ENCODE measurements at places on chromosomes 1 and 21.

DNA sequence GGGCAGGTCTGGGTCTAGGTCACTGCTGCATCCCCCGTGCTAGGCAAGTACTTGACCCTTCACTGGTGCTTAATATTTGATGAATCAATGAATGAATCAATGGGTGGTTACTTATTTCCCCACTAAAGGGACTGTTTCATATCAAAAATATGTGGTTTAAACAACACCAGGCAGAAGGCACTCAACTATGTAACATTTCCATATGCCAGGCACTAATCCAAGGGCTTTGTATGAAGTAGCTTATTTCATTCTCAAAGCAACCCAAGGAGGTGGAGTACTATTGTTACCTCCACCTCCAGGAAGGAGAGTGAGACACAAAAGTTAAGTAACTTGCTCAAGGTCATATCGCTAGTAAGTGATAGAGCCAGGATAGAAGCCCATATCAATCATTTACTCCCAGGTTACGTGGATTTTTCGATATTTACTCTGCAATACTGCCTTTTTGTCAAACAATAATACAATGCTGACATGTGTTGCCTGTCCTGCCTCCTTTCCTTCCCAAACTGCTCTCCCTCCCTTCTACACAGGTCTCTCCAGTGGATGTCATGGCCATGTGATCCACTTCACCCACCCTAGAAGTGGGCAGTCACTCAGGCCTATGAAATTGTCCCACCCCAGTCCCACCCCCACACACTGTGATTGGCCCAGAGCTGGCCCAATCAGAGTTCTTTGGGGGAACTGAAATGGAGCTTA, 142.8 kb downstream of the ETS2 start:
- DNase-seq = no peak

- DNase-seq = no peak
Observed at GRCh38 chr1:155801149-155801548, 55.9 kb downstream of the GON4L start.

- DNase-seq = no peak
Observed at GRCh38 chr1:183871142-183871541, 66.2 kb downstream of the RGL1 start.

DNA sequence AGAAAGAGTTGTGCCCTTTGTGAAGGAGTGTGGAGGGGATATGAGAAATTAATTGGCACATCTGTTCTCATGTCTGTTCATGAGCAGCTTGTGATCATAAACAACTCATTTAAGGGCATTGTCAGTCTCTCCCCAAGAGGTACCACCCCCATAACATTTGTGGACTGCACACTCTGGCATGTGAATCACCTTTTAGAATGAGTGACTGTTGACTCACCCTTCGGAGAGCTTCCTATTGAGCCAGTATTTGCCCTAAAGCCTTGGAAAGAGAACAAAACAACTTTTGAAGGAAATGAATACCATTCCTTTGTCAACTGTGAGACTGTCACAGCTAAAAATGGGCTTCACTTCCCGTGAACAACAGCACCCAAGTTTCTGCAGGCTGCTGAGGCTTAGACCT, 27.5 kb upstream of the MYSM1 start:
- no peak for DNase-seq

- no peak for DNase-seq
Observed at GRCh38 chr21:14858311-14858710, 206.5 kb downstream of the NRIP1 start.

DNA sequence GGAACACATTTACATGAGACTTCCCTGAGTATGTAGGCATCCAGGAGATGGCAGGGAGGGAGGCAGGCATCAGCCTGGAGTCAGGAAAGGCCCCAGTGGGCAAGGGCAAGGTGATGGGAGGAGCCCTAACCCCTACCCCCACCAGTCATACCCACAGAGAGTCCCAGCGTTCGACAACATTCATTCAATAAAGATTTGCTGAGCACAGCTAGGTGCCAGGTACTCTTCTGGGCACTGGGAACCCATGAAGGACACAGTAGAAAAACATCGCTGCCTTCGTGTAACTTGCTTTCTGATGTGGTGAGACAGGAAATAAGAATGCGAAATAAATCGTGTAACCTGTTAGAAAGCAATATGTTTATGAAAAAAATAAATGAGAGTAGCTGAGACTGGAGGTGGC, 77.3 kb upstream of the GADD45A start:
- DNase-seq = no peak

DNA sequence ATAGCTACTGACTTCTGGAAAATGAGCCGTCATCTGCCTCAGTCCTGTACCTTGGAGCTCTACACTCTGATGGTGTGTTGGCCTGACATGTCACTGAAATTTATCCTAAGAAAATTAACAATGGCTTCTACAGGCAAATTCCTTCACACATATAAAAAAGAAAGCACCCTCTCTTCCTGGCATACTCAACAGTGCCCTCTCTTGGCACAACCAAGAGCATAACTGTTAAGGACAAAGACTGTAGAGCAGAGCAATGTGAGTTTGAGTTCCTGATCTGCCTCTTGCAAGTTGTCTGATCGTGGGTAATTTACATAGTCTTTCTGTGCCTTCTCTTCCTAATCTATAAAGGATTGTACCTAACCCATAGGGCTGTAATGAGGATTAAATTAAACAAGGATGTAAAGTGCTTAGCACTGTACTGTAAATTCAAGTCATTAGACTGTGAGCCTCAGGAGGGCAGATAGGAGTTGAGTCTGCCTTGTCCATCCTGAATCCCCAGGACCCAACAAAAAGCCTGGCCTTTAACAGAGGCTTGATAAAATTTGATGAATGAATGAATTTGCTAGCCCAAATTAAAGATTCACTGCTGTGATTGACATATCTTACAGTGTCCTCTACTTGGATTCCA, 83.5 kb downstream of the SYF2 start:
- no peak for DNase-seq

- DNase-seq = no peak
Observed at GRCh38 chr1:192485692-192486436, 89.7 kb upstream of the RGS1 start.

GRCh38 chr1:80385650-80386049, 1379.1 kb upstream of the ADGRL4 start:
- DNase-seq = no peak

GRCh38 chr1:108858230-108858950, 1.5 kb upstream of the AKNAD1 start:
- DNase-seq = no peak

DNA sequence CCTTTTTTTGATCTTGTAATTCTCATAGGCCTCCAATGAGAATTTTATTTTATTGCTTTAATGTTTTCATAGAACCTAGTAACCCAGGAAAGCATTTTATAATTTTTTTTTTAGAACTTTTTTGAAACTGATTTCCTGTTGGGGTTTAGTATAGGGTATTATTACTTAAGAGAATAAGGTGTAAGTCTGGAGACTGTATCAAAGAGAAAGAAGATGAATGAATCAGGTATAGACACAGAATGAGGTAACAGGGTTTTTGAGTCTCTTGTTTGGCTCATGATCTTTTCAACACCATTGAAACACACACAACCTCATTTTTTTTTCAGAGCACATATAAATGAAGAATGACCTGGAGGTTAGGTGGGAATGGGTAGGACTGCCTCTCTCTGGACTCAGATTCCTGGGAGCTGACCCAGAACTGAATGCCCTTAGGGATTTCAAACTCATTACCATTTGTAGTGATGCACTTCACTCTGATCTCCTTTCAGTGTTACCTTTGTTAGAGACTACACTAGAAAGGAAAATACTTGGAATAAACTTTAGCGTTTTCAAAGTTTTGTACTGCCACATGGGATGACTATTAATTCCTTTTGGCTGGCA, 51.0 kb downstream of the EPB41 start:
- DNase-seq = no peak

DNA sequence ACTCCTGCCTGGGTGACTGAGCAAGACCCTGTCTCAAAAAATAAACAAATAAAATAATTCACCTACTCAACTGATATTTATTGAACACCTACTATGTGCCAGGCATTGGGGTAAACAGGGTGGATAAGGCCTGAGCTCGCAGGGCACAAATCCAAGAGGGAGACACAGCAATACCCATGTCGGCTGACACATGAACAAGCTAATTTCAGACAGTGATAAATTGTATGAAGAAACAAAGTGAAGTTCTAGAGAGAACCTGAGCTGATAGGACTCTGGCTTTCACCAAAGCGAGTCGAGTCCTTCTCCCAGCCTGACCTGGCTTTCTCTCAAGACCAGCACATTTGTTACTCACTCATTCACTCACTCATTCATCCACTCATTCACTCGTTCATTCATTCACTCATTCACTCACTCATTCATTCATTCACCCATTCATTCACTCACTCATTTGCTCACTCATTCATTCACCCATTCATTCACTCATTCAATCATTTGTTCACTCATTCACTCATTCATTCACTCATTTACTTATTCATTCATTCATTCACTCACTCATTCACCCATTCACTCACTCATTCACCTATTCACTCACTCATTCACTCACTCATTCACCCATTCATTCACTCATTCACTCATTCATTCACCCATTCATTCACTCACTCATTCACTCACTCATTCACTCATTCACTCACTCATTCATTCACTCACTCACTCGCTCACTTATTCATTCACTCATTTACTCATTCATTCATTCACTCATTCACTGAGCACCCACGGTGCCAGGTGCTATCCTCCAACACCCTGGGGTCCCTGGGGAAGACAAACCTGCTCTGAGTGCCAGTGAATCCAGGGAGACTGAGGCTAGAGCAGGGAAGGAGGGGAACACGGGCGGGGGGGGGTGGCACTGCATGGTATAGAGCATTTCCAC, 37.4 kb upstream of the CASZ1 start:
- DNase-seq = no peak
